ENCODE measurements at places on chromosomes 5 and 9.
A peak's percentile ranks its signal among the peaks of the same experiment; 100 is the strongest.

DNA sequence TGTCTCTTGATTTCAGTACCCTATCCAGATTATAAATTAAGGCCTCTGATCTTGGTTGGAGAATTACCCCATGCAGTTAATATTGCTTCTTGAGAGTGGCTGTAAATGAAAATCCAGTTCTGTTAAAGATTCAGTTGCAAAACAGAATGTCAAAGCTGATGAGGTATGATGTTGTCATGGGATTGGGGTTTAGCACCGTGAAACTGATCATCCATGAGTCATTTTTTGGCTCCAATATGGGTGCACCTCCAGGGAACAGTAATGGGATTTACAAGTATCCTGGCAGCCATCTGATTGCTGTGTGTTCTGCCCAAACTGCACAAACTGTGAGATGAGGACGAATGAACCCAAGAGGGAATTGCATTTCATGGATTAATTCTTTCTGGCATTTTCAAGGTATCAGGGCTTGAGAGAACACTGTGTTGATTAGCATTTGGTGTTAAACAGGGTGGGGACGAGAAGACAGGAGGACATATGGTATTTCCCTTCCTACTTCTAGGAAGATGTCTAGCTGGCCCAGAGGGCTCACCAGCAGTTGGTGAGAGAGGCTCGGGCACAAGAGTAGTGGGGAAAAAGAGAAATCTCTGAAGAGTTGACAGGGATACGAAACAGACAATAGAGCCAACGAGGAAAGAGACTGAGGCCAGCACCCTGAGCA is 214.7 kb downstream of the GAS1 start:
- no peak for DNase-seq

DNA sequence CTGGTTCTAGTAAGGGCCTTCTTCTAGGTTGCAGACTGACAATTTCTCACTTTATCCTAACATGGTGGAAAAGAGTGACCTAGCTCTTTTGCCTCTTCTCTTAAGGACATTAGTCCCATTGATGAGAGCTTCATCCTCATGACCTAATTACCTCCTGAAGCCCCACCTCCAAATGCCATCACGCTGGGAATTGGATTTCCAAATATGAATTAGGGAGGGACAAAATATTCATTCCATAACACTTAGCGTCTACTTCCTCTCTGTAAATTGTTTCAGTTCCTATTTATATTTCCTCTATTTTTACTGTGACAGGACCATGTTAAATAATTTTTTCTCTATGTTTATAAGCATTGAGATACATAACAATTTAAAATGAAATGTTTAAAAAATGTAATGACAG is 408.8 kb downstream of the CDH10 start:
- peak; percentile 8 for DNase-seq

DNA sequence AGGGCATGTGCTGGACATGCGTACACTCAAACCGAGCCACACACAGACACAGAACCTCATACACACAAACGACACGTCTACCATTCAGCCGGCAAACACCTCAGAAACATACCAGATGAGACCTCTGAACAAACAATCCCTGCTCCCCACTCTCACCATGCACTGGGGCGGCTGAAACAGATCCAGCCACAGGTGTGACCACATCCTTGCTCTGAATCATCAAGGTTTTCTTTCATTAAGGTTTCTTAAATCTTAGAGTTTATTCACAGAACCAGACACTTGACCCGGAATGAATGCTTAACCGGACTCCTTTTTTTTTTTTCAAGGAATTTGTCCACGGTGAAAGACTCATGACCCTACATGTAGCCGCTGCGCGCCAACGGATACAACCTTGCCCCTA is 26.2 kb downstream of the TERT start:
- no peak for DNase-seq

- no peak for DNase-seq
These were observed 21.8 kb upstream of the NKX2-5 start for GRCh38 chr5:173256800-173257199.

GRCh38 chr5:96176022-96176421 is 214.4 kb upstream of the ELL2 start:
- no peak for DNase-seq

Data from KBM-7 (cell line).